Activated T-cell treated with anti-CD3 and anti-CD28 coated beads for 24 hours (primary cell): ENCODE measurements at places on chromosomes 3 and 15.

GRCh38 chr3:132443421-132443820, 26.1 kb downstream of the DNAJC13 start:
- no peak for DNase-seq

DNA sequence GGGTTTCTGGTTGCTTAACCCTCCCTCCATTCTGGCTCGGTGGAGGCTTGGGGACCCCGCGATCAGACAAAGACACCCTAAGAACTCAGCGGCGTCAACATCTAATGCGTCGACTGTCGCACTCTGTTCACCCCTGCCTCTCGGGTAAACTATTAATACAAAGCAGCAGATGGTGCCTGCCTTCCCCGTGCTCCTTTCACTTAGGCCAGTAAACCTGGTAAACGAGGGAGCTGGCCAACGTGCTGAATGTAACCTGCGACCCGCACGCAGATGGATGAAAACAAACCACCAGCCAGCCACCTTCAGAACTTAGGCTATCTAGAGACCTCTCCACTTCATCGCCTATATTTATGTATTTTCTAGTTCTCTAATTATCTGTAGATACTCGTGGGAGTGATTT, 848 bp upstream of the CADPS start:
- DNase-seq: no peak

- no peak for DNase-seq
Measured at GRCh38 chr3:183275418-183275817, 22.4 kb downstream of the B3GNT5 start.

DNA sequence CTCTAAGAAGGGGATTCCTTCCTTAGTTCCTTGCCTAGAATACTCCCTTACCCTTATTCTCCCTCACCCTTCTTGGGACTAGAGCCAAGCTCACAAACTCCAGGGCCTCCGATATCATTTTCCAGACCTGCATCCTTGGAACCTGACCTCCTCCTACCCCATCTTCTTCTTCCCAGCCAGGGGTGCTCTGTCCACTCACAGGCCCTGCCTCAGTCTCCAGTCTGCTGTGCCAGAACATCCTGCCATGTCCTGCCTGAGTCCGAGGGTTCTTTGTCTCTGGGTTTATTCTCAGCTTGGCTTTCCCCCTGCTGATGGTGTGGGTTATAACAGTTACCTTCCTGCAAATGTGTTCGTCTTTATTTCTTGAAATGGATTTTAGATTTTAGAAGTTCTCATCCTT, 59.9 kb upstream of the MCF2L2 start:
- DNase-seq: no peak

DNA sequence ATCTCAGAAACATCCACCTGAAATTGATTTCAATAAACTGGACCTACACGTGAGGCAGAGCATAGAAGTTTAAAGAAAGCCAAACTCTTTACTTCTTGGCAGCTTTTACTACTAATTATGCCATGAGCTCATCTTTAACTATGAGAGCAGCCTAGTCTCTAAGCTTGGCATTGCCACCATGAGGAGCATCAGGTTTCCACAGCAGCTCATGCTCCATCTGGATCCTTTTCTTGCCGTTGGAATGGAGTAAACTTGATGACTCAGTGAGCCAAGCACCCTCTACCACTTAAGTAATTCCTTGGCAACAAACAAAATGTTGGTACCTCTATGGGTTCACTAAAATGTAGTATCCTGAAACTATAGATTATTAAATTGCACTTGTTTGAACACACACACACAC, 583.2 kb downstream of the EPHA3 start:
- DNase-seq: no peak

GRCh38 chr15:45009046-45009445, 13.9 kb upstream of the SORD start:
- no peak for DNase-seq

- DNase-seq: no peak
Measured at GRCh38 chr15:57494581-57494980, 97.1 kb upstream of the MYZAP start.

- no peak for DNase-seq
Measured at GRCh38 chr3:112321867-112322652, 10.9 kb upstream of the CD200 start.

- no peak for DNase-seq
Measured at GRCh38 chr15:70245932-70246622, 148.4 kb upstream of the TLE3 start.

GRCh38 chr3:191316876-191317603, 12.2 kb upstream of the CCDC50 start:
- no peak for DNase-seq

DNA sequence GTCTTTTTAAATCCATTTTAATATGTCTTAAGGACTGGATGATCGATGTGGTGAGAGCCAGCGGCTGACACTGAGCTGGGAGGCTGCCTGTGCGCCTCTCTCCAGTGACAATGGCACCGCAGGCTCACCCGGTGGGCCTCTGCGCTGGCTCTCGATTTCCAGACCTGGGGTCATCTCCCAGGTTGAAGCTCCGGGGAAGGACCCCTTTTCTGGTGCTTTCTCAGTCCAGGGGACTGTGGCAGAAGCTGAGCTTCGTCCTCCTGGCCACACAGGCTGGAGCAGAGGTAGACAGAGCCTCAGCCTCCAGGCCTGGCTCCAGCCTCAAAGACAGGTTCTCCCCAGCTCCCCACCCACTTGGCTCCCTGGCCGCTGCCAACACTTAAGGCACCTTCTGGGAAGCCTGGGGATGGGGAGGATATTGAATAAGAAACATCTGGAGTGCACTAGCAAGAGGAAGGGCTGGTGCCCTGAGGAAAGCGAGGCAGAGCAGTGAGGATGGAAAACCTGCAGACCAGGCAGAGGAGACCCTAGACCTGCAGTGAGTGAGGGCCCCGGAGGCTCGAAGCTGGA, 154.2 kb upstream of the SMAD3 start:
- no peak for DNase-seq

DNA sequence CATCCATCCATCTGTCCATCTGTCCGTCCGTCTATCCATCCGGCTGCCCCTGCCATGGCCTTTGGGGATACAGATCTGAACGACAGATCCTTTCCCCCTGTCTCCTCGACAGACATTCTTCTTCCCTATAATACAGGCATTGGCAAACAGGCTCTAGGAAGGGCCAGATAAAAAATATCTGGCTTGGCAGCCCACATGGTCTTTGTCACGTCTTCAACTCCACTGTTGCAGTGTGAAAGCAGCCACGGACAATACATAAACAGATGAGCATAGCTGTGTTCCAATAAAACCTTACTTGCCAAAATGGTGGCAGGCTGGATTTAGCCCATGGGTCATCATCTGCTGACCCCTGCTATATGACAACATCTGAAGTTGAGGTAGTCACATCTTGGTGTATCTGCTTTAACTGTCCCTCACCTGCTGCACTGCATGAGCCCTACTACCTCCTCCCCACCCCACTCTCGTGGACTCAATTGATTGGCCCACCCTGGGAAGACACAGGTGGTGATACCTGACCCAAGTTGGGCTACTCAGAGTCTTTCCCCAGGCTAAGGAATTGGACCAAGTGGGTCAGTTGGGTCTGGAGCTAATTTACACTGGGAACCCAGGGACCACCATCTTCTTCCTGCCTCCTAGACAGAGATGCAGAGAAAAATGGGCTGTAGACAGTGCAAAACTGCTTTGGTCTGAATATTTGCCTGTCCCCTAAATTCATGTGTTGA, 128.4 kb upstream of the SMAD3 start:
- no peak for DNase-seq

DNA sequence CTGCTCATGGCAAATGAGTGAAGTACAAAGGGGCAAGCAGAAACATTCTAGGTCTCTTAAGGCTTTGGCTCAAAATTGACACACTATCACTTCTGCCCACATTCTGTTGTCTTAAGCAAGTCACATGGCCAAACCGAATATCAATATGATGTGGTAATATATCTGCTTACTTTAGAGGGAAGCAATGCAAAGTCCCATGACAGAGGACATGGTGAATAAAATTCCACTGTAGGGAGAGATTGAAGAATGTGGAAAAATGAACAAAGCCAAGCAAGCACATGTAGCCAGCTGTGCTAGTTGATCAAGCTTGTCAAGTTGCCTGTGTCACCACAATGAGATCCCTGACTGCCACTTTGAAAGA, 11.2 kb upstream of the TBC1D5 start:
- DNase-seq: no peak

GRCh38 chr3:17915341-17915740, 172.9 kb upstream of the TBC1D5 start:
- no peak for DNase-seq

GRCh38 chr15:64348455-64348854, 7.5 kb downstream of the CSNK1G1 start:
- DNase-seq: no peak

GRCh38 chr15:83835479-83835878, 181.6 kb downstream of the ADAMTSL3 start:
- DNase-seq: no peak

GRCh38 chr3:132542577-132542976, 54.5 kb upstream of the ACKR4 start:
- DNase-seq: no peak

DNA sequence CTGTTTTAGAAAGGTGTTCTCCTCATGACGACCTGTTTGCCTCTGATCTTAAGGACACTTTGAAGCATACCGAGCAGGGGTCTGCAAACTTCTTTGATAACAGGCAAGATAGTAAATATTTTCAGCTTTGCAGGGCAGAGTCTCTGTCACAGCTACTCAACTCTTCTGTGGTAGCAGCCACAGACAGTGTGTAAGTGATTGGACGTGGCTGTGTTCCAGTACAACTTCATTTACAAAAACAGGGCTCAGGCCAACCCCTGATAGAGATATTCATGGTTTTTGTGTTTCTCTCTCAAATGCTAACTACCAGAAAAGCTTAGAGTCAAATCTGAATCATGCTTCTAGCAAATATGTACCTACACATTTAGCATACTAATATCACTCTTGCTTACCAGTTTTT, 51.5 kb downstream of the TGFBR2 start:
- DNase-seq: no peak

- DNase-seq: no peak
Measured at GRCh38 chr15:40960151-40960885, 7.0 kb downstream of the CHAC1 start.

DNA sequence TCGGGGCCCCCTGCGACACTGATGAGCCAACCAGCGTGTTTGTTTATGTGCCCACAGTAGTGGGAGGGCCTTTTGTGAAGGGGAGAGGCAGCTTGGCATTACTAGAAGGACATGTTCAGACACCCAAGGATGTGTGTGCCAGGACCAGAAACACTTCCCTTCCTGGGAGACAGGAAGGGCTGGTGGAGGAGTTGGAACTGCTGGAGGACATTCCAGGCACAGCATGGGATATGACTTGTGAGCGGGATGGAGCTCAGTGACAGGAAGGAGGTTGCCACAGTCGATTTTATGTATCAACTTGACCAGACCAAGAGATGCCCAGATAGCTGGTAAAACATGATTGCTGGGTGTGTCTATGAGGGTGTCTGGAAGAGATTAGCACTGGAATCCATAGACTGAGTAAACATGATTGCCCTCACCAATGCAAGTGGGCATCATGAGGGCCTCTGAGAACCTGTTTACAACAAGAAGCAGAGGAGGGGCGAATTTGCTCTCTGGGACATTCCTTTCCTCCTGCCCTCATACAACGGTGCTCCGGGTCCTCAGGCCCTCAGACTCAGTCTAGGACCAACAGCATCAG, 106.4 kb upstream of the TLE3 start:
- no peak for DNase-seq

- DNase-seq: no peak
Measured at GRCh38 chr3:64291345-64291744, 66.1 kb upstream of the PRICKLE2 start.

DNA sequence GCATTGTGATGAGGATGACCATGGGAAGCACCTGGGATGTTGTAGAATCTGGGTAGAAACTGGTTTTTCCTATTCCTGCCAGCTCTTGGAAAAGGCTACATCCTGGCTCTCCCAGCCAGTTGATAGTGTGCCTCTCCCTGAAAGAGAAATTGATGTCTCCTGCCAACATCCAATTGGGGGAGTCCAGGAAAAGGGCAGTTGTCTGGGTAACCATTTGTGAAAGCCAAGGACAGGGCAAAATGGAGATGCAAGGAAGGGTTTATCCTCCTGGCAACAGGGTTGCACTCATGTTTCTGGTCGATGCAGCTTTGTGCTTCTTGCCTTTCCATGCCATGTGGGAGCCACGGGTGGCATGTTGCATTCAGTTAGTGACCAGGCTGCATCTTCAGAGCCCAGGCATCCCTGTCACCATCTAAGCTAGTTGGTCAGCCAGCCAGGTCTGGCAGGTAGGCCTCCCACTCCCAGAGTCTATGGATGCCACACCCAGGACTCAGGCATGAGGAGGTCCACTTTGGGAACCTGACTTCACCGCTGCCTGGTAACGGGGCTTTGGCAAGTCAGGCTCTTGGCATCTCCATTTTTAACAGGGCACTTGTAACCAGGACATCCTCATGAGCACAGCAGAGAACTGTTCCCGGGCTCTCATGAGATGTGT, 153.5 kb downstream of the DNAJB8 start:
- DNase-seq: no peak

DNA sequence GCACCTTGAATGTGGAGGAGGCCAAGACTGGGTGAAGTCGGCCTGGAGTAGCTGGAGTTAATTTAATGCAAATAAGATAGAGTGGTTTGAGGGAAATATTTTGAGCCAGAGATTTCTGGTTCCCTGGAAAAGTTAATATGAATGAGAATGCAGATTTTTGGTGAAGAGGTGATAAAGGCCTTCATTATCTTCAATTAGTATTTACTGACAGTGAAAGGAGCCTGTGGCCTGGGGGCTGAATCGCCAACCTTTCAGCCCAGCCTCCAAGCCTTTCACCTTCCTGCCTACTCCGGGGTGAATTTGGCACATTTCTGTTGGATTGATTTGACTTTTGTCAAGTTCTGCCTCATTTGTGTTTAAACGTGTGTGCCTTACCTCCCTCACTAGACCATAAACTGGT, 147.8 kb downstream of the SOX2 start:
- no peak for DNase-seq

DNA sequence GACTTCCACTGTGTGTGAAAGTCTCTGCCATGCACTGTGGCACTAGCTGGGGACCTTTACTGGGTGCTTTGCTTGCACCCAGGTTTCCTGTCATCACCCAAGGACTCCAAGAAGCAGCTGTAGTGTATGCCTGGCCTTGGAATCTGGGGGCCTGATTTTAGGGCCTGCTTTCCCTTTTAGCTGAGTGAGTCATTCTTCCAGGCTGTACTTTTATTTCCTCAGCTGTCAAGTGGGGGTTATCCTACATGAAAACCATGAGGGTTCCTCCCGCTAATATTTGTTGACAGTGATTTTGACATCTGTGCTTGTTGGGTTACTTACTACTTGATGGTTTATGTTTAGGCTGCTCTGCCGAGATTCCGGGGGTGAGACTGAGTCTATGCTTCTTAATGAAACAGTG, 18.5 kb downstream of the GORASP1 start:
- DNase-seq: no peak

GRCh38 chr3:122186372-122186771, 2.9 kb downstream of the CASR start:
- DNase-seq: no peak

DNA sequence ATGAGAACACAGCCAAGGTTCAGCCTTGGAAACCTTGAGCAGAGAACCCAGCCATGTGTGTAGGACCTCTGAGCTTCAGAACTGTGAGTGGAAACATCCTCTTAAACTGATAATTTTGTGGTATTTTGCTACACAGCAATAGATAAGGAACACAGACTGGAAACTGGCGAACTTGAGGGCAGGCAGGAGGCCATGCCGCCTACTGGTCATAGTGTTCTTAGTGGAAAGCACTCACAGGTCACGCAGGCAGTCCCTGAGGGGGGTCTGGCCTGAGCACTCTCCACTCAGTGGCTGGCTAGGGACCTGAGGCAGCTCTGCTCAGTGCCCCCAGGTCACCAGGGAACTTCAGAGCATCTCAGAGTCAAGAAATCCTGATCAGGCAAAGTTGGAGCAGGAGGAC, 9.7 kb upstream of the XIRP1 start:
- no peak for DNase-seq
